Activated CD4-positive, alpha-beta T cell treated with anti-CD3 and anti-CD28 coated beads, Interleukin-2, amount 10 ng/mL, durations not matched to agents 24 days and 14 days (primary cell): ENCODE measurements at places on chromosomes 12 and 14. TPM values are rescaled to one million over a fixed set of nuclear protein-coding genes. Genes with fewer than 3 reads are reported as not detected.

DNA sequence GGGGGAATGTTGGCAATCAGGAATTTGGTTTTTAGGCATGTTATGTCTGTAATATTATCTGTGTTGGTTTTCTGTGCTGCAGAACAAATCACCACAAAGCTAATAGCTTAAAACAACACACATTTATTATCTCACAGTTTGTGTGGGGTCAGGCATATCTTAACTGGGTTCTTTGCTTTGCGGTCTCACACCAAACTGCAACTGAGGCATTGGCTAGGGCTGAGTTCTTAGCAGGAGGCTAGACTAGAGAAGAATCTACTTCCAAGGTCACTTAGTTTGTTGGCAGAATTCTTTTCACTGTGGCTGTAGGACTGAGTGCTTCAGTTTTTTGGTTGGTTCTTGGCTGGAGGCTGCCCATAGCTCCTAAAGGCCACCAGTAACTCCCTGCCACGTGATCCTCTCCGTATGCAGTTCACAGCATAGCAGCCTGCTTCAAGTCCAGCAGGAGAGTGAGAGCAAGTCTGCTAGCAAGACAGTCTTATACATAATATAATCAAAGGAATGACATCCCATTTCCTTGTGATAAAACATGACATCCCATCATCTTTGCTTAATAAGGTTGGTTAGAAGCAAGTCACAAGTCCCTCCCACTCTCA lies 21.6 kb downstream of the ATF1 start:
- DNase-seq: no peak

GRCh38 chr14:61803755-61804154 lies 41.5 kb downstream of the SNAPC1 start:
- no peak for DNase-seq

DNA sequence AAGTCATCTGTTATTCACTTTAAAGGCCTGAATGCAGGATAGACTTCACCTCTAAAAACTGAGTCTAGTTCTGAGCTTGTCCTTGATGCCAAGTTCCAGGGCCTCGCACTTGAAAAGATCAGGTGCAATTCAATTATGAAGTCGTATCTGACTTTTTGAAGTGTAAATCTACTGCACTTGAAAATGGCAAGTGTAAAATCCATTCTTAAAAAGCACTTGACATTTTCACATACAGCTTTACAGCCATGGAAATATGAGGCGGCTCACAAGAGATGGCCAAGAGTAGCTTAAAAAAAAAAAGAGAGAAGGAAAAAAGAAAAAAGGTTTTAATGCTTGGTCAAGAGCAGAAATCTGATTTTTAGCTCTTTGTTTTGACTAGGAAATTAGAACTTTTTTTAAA lies 172.5 kb downstream of the GXYLT1 start:
- no peak for DNase-seq

Gene NKX2-8
- total RNA-seq: not detected in 2 replicates

- no peak for DNase-seq
Observed at GRCh38 chr12:108090932-108091678, 38.0 kb upstream of the WSCD2 start.

- DNase-seq: peak; percentile 59
Observed at GRCh38 chr12:71392521-71393145, 47.0 kb upstream of the LGR5 start.

GRCh38 chr12:3263939-3264922 lies 187.1 kb downstream of the TSPAN9 start:
- DNase-seq: no peak

Gene SYT10
- not detected in 2 replicates for total RNA-seq

- no peak for DNase-seq
Observed at GRCh38 chr12:132597333-132598316, 12.8 kb downstream of the LRCOL1 start.

- DNase-seq: no peak
Observed at GRCh38 chr12:90211017-90211416, 502.4 kb upstream of the ATP2B1 start.

GRCh38 chr14:92945959-92946846 lies 23.3 kb downstream of the CHGA start:
- DNase-seq: no peak

DNA sequence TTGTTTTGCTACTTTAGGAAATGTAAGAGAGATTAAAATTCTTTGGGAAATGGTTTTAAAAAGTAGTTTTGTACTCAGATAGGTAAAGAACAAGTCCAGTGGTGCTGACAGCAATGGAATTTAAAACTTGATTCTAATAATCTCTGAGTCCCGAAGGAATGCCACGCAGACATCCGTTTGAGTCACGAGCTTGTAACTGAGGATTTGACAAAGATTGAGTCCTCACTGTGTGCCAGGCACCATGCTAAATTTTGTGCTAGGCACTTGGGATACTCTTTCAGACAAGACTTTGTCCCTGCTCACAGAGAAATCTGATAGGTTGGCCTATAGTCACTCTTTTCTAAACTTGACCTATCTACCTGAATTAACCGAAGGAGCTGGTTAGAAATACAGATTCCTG lies 12.7 kb downstream of the FLRT2 start:
- no peak for DNase-seq

- DNase-seq: no peak
Observed at GRCh38 chr12:105214670-105215375, 21.2 kb downstream of the APPL2 start.

Gene ZC3H14
- 59.2 and 64.7 TPM in 2 replicates for total RNA-seq

- peak; percentile 70 for DNase-seq
Observed at GRCh38 chr12:27498149-27498548, 25.9 kb upstream of the PPFIBP1 start.

DNA sequence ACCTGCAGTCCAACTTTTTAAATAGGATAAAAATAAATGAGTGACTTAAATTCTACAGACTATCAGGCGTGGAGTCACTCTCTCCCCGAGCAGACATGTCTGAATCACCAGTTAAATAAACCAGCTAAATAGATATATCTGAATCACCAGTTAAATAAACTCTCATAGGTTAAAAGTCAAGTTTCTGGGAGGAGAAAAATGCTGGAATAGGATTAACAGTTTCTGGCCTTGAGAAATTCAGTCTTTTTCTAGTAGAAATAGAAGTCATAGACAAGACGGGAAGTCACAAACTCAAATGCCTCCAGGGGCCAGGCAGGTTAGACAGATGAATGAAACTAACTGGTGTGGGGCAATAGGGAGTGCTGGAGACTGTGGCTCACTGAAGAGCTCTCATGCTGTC lies 258.6 kb upstream of the TMEM132C start:
- no peak for DNase-seq

- no peak for DNase-seq
Observed at GRCh38 chr12:124790650-124791400, 72.8 kb downstream of the SCARB1 start.

Gene FGD4
- 0.07 TPM in 1 of 2 replicates, not detected in the other for total RNA-seq

GRCh38 chr12:11623382-11623781 lies 26.1 kb upstream of the ETV6 start:
- DNase-seq: no peak

DNA sequence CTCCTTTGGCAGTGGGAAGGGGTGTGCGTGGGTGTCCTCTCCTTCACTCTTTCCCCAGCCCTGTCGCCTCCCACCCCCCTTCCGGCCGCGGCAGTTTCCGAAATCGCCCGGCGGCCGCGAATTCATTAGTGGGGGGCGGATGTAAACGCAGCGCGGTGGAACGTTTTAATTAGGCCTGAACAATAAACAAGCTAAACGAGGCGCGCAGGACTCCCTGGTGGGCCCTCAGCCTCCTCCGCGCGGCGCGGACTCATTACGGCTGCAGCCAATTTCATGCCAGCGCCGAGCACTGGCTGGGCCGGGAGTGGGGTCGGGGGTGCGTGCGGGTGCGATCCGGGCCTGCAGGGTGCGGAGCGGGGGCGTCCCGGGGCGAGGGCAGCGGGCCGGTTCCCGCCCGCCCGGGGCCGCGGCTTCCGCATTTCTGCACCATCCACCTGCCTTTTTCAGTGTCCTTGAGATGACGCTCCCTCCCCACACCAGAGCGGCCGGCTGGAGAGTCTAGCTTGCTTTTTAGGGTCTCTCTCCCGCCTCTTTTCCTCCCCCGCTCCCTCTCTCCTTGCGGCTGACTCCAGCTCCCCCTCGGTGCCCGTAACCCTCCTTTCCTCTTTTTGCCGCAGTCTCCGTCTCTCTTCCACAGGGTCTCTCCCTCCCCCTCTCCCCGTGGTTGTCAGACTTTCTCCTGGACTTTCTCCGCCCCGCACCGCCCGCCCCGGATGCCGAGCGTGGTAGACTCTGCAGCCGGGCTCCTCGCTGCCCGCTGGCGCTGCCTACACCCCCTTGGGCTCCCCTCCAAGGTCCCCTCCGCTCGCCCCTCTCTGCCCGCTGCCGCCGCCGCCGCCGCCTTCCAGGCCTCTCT lies at the start of gene CISTR:
Gene CISTR, minus strand, starts transcription at position 644 of the 856 bp plus-strand sequence.
- DNase-seq: peak; percentile 74

- no peak for DNase-seq
Observed at GRCh38 chr14:36647417-36647823, 14.2 kb upstream of the PAX9 start.

GRCh38 chr14:90611936-90612335 lies 204.3 kb downstream of the TTC7B start:
- no peak for DNase-seq

Gene DTX1
- 0.09 and 0.21 TPM in 2 replicates for total RNA-seq

Gene B4GALNT3
- 6.6 TPM in 2 replicates for total RNA-seq

GRCh38 chr12:122282061-122282460 lies 15.8 kb upstream of the VPS33A start:
- no peak for DNase-seq

Gene KLRC2
- not detected in 2 replicates for total RNA-seq

GRCh38 chr14:79466938-79467527 lies 744.3 kb downstream of the DIO2 start:
- DNase-seq: no peak

Gene CELA1
- total RNA-seq: not detected in 2 replicates
